Left renal pelvis (tissue), 4 donors: ENCODE measurements at places on chromosomes 1 and 21.

DNA sequence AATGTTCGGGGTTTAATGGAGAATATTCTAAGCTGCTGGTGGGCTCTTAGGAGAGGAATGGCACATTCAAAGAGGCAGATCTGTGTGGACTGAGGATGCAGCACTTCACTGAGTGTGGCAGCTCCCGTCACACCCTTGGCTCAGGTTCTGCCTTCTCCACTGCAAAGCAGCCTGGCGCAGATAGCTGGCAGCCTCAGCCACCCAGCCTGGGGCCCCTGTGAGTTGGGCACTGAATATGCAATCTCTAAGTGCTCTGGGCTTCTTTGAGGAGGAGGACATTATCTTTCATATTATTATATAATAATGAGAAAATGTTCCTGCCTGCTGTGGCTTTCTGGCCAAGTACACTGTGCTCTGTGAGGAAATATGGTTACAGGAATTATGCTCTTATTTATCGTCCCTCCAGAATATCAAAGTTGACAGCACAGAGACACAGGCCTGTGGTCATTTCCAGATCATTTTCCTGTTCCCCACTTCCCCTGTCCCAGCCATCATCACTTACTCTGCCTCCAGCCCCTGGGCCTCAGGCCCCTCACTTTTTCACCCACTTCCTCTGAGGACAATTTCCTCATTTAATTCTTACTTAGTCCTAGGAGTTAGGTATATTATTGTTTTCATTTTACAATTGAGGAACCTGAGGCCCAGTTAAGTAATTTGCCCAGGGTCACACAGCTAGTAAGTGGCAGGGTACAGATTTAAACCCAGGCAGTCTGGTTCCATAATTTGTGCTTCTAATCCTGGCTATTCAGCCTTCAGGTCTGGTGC is 53.6 kb downstream of the MAB21L3 start:
- no peak for DNase-seq

GRCh38 chr21:9772348-9772672 is 749.1 kb upstream of the TPTE start:
- no peak for DNase-seq

GRCh38 chr1:160618763-160619274 is 28.0 kb downstream of the SLAMF1 start:
- no peak for DNase-seq

GRCh38 chr21:46021978-46022544 is 40.5 kb downstream of the COL6A1 start:
- no peak for DNase-seq

DNA sequence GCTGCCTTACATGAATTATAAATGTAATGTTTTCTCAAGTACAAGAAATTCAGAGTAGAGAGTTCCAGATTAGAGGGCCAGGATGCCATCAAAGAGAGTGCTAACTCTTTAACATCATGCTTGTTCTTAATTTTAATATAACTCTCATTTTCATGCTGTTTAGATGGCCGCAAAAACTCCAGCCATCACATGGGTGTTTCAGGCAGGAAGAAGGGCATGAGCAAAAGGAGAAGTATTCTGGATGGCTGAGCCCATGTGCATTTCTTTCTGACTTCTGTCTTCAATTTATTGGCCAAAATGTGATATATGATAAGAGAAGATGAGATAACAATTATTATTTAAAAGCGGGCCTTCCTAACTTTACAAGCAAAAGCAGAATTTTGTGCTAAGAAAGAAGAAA is 1328.6 kb downstream of the MRPL39 start:
- no peak for DNase-seq

DNA sequence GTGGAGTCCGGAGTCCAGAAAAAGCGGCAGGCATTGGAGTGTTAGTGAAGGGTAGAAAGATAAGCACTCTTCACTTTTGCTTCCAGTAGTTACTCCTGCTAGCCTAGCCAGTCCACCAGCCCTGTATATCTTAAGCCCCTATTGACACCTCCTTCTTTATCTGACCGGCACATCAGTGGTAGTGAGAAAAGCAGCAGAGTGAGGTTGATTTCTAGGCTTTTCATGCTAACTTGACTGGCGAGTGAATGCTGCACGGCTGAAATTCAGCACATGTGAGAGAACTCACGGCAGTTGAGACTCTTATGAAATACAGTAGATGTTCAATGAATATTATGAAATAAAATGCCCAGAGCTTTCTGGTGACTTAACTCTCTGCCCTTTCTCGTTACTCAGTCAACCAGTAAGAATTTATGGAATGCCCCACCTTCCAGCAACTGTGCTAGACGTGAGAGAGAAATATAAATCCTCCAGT is 128.2 kb downstream of the CACHD1 start:
- DNase-seq: no peak

DNA sequence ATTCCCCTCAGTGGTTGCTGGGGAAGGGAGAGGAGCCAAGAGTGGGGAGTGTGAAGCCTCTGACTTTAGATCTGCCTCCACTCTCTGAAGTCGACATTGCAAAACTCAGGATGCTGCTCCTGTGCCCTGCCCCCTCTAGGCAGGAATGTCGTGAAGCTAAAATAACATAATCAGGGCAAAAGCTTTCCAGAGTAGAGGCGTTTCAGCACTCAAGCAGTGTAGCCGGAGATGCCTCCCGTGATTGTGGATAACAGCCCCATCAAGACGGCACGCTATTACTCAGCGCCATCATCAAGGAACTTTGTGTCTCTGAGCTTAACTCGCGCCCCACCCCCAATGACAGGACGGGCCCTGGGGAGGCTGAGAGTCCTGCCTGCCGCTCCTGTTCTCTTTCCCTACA is 60.0 kb downstream of the FBXO2 start:
- no peak for DNase-seq

- DNase-seq: no peak
These were observed 522.4 kb upstream of the ZRANB2 start for GRCh38 chr1:71603044-71603776.

DNA sequence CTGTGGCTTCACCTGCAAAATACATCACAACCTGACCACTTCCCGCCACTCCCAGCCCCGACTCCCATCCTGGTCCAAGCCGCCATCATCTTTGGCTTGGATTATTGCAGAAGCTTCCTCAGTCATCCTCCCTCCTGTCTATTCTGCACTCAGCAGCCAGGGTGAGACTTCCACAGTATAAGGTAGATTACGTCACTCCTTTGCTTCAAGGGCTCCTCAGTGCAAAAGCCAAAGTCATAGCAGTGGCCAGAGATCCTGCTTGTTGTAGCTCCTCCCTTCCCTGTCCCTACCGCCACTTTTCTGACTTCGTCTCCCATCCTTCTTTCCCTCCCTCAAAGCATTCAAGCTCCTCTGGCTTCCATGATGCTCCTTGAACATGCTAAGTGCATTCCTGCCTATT is 152.8 kb downstream of the GRIK3 start:
- DNase-seq: no peak

- no peak for DNase-seq
These were observed 6.3 kb downstream of the EXTL1 start for GRCh38 chr1:26027716-26028489.

DNA sequence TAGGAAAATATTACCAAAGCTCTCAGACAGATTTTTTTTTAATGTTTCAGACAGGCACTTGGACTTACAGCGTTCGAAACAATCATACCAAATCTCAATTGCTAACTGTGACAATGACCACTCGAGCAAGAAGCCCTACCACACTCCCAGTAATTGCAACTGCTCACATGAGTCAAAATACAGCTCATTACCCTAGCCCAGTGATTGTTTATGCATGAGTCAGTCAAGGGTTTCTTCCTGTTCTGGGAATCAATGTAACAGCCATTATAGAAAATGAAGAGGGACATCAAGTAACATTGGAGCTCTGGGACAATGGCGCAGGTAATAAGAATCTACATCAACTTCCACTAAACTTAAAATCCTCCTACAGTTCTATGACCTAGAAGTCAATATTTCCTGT is 56.1 kb upstream of the SH3GLB1 start:
- DNase-seq: no peak

- DNase-seq: no peak
These were observed 5.1 kb downstream of the CASZ1 start for GRCh38 chr1:10791105-10791951.

DNA sequence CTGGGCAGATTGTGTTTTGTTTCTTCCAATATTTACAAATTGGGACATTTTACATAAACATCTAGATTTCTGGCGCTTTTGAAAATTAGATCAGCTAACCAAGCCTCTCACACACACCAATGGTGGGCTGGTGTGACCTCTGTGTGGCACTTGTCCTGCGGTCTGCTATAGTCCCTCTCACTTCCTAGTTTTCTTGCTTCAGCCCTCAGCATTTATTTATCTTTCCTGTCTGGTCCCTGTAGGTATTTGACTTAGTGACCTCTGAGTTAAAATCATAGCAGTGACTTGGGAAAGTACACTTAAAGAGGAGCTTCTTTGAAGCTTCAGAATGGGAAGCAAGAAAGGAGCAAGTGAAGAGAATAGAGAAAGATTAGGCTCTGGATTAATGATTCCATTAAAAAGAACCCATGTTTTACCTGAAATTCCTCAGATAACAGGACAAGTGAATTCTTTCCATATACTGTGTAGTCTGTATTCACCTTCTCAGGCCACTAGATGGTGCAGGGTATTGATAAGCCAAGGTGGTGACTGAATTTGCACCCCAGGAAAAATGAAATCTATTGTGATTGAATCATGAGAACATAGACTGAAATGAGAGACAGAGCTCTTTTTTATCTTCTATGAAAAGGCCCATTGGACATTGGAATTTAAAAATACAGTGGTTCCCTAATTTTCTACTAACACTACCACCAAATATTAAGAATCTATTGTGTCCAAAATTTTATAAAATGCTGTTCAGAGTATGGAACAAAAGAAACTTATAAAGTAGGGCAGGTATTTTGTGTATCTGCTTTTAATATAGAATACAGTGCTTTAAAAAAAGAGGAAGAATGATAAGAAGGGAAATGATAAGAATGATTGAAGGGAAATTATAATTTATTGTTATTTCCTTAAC is 7.1 kb upstream of the DIPK1A start:
- DNase-seq: no peak

- no peak for DNase-seq
These were observed 133.0 kb upstream of the SPAG17 start for GRCh38 chr1:118317842-118318614.

- DNase-seq: no peak
These were observed 644.1 kb downstream of the LMO4 start for GRCh38 chr1:87972811-87973210.

DNA sequence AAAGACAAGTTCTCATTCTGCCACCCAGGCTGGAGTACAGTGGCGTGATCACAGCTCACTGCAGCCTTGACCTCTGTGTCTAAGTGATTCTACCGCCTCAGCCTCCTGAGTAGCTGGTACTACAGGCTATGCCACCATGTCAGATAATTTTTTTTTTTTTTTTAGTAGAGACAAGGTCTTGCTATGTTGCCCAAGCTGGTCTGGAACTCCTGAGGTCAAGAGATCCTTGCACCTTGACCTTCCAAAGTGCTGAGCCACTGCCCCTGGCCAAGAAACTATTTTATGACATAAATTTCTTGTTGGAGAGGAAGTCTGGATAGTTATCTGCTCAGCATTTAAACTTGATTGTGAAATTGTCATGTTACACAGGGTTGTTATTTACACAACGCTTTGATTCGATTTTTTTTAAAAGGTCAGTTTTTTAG is 2.1 kb downstream of the SCCPDH start:
- no peak for DNase-seq

DNA sequence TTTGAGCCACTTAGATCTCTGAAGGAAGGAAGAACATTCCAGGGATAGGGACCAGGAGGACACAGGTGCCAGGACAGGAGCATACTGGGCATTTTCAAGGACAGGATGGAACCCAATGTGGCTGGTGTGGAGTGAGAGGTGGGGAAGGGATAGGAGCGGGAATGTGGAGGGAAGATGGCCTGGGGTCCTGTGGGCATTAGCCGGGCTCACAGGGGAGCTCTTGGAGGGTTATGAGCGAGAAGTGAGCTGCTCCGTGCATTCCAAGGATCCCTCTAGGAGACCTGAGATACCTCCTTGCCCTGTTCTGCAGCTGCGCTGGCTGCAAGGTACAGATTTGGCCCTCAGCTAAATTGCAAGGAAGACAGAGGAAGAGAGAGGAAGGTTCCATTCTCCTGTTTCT is 87.5 kb downstream of the IER5 start:
- DNase-seq: no peak
